ENCODE measurements at places on chromosomes 7 and 10.

GRCh38 chr7:33842150-33842549 is 63.2 kb upstream of the BMPER start:
- no peak for DNase-seq

DNA sequence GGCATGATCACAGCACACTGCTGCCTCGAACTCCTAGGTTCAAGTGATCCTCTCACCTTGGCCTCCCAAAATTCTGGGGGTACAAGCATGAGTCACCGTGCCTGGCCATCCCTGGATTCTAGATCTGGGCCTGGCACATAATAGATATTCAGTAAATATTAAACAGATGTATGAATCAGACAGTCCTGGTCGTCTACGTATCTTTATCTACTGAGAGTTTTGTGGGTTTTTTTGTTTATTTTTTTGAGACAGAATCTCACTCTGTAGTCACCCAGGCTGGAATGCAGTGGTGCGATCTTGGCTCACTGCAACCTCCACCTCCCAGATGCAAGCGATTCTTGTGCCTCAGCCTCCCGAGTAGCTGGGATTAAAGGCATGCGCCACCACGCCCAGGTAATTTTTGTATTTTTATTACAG is 24.3 kb upstream of the ITGB1 start:
- DNase-seq = no peak

- no peak for DNase-seq
Measured at GRCh38 chr7:24665564-24666294, 91.5 kb downstream of the GSDME start.

DNA sequence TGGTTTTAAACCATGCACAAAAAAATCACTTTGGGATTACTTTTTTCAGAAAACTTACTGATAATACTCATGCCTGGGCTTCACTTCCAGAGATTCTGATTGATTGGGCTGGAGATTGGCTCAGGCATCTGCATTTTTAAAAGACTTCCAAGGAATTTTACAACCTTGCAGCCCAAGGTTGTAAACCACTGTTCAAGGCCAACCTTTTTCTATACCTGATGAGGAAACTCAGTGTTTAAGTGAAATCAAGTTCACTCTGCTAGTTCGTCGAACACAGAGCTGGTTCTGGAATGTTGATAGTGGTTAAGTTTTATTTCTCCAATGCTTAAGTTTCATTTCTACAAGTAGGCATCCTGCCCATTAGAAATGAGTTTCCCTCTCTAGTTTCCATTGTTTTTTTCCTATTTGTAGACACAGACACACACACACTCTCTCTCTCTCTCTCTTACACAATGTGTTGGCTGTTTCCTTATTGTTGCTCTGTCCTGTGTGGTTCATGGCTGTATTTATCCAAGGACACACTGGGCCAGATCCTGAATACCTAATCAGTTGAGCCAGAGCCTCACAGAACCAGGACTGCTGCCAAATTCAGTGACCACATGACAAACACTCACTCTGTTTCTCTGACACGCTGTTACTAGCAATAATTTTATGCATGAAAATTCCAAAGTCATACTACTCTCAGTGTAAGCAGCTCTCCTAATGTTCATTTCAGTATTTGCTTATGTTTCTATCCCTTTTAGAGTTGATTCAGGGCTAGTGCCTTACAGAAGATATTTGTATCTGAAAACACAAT is 3.7 kb upstream of the IFIT1B start:
- peak; percentile 49 for DNase-seq

GRCh38 chr7:127781081-127781480 is 129.1 kb downstream of the SND1 start:
- DNase-seq = no peak

GRCh38 chr7:94245500-94245899 is 149.2 kb upstream of the COL1A2 start:
- DNase-seq = no peak

DNA sequence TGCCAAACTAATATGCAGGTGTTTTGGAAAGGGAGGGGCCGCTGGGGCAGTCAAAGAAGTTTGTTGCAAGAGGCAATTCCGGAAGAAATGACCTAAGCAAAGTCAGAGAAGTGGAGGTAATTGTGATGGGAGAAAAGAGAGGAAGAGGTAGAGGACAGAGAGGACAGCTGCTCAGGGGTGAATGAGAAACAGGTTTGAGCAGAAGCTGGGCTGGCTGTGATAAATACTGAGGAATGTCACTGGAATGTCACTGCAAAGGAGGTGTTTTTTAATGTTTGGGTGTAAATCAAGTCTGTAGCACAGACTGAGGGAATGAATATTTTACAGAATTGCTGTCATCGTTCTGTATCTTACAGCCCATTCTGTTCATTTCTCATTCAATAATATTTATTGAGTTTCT is 207.2 kb downstream of the DPP6 start:
- DNase-seq = no peak

GRCh38 chr10:95289921-95290421 is 832 bp downstream of the PDLIM1 start:
- no peak for DNase-seq

DNA sequence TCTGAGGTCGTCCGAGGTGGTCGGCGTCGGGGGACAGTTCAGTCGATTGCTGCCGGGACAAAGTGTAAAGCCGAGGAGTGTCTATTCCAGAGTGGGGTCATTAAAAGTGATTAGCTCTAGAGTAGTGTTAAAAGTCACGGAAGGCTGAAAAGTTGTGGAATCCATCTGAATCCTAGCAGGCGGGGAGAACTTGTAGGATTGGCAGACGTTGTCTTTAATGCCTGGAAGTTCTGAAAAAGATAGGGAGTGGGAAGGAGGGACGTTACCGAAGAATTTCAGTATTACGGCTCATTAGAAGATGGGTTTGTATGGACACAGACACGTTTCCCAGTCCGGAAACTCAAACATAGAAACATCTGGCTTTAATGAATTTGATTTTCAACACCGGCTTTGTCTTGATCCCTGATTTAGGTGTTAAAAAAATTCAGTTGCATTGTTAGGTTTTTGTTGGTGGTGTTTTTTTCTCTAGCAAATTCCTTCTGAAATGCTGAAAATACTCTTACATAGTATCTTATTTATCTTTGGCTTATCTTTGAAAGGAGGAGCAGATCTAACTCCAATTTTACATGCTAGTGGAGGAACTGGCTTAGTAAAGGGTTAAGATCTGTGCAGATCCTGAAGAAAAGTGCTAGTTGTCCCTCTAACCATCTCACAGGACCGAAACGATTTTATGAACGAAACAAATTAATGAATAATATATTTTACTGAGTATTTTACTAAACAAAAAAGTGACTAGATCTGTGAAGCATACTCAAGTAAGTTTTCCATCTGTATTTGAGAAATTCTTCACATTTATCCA is 900 bp downstream of the MKLN1 start:
- DNase-seq = no peak

- DNase-seq = no peak
Measured at GRCh38 chr7:47941136-47941844, 7.0 kb downstream of the PKD1L1 start.

DNA sequence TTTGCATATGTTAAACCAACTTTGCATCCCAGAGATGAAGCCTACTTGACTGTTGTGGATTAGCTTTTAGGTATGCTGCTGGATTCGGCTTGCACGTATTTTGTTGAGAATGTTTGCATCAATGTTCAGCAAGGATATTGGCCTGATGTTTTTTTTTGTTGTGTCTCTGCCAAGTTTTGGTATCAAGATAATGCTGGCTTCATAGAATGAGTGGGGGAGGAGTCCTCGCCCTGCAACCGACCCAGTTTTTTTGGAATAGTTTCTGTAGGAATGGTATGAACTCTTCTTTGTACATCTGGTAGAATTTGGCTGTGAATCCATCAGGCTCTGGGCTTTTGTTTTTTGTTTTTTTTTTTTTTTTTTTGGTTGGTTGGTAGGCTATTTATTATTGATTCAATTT is 147.9 kb downstream of the AHR start:
- no peak for DNase-seq

DNA sequence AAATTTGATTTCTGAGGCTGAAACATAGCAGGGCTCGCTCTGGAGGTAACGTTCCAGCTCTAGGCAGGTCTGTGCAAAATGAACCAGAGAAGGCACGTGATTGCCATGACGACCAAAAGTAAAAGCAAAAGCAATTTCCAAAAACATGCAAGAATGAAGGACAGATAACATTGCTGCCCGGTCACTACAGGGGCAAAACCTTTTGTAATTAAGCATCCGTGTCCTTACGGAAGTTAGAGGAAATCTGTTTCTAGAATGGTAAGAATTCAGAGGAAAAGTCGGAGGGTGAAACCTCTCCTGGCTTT is 2.9 kb downstream of the KLF6 start:
- DNase-seq = no peak

DNA sequence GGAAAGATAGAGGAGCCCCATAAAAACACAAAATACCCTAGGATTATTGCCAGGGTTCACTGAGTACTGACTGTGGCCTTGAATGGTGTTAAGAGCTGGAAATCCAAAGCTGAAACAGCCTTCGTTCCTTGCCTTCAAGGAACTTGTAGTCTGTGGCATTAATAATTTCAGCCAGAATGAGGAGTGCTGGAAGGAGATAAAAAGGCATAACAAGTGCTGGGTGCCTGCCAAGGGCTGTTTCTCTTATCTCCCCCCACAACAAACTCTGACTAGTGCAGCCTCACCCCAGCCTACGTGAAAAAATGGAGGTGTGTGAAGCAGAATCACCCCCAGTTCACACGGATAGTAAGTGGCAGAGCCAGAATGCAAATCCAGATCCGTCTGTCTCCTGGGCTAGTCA is 199.1 kb upstream of the LYZL2 start:
- DNase-seq = no peak

DNA sequence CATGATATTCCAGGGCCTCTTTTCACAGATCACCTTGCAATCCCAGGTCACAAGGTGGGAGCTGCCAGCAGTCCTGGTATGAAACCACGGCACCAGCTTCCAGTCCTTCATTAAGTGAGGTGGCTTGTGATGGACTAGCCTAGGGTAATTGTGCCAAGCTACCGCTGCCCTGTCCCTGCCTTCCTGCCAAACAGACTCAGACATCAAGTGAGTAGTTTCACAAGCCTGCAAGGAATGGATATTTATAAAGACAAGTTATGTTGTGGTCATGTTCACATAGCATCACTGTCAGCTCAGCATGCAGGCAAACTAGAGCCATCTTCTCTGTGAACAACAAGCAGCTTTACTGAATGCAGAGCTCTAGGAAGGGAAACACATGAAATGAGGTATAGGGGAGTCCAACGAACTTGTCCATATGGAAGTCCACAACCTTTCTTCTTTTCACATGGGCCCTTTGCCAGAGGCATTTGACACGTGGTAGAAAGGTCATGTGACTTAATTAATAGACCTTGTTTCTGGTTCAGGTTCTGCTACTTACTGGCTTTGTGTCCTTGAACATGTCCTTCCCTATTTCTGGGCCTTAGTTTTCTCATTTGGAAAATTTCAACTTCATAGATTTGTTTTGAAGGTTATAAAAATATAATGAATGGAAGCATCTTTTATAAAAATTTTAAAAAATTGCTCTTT is 1061.2 kb downstream of the KCNMA1 start:
- no peak for DNase-seq

DNA sequence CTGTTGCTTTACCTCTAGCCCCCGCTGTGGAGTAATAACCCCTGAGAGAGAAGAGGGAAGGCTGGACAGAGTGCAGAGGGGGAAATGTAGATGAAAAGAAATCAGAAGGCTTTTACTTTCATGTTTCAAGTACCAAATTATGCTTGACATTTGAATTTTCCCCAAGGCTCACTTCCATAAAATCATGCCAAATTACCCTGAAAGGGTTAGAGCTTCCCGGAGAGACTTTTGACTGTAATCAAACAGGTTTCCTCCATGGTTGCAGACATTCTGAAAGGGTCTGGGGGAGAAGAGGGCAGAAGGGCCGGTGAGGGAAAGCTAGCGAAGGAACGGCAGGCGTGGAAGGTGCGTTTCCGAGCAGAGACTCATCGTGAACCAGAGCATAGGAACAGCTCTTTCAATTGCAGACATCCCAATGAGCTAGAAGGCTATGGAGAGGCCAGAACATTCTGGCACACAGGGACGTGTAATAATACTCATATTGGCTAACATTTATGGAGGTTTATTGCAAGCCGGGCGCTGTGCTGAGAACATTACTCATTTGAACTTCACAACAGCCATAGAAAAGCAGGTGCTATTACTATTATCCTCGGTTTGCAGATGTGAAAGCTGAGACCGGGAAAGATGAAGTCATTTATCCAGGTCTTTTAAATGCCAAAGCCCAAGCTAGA is 620.8 kb upstream of the AUTS2 start:
- DNase-seq = no peak

- DNase-seq = no peak
Measured at GRCh38 chr10:130392031-130392430, 255.8 kb downstream of the GLRX3 start.

DNA sequence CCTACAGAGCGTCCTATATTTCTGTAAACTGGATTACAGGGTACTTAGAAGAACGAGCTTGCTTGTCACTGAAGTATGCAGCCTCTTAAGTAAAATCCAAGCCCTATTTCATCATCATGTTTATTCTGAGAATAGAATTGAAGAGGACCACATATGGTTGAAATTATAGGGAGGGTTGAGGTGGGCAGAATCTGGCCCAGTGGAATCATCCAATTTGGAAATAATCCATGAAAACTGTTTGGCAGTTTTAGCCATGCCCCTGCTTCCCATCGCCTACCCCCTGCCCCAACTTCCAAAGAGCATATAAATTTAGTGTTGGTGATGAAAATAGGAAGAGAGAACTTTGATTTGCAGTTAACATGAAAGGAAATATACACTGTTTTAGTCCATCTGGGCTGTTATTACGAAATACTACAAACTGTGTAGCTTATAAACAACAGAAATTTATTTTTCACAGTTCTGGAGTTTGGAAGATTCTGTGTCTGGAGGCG is 150.4 kb downstream of the PRKG1 start:
- no peak for DNase-seq

DNA sequence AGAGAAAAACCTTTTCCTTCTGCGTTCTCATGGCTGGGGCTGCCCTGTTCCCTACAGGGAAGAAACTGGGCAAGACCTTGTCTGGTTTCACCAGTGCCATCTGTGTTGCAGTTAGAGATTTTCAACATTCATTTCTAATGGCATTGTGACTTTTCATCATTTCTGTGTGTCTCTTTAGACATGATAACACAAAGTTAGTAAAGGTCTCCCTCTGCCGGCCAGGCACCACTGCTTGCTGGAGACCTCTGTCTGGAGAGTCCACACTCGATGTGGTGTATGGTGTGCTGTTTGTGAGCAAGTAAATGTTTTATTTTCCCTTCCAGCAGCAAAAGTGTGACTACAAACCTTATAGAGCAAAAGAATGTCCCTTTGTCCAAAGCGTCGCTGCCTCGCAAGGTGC is 213.5 kb downstream of the PAXIP1 start:
- no peak for DNase-seq

- no peak for DNase-seq
Measured at GRCh38 chr7:5671046-5671445, 110.4 kb downstream of the RNF216 start.

DNA sequence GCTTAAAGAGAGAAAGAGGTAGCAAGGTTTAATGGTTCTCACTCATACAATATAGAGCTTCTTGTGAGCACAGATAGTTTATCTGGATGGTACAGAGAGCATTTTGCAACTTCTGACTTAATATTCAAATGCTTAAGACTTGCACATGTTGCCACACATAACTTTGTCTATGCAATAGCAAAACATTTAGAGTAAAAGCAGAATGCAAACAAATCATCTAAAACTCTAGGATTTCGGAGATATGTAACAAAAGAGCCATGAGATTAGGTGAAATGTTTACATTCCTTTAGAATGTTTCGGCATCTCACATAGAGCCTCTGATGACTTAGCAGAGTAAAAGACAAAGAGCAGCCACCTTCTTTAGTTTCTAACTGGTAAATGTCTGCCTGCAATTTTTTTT is 717.1 kb upstream of the LRRN3 start:
- no peak for DNase-seq

Measured in cerebellar nuclear complex (tissue), 1 donor.